ENCODE measurements at places on chromosomes 5 and 9.
A peak's percentile ranks its signal among the peaks of the same experiment; 100 is the strongest.

DNA sequence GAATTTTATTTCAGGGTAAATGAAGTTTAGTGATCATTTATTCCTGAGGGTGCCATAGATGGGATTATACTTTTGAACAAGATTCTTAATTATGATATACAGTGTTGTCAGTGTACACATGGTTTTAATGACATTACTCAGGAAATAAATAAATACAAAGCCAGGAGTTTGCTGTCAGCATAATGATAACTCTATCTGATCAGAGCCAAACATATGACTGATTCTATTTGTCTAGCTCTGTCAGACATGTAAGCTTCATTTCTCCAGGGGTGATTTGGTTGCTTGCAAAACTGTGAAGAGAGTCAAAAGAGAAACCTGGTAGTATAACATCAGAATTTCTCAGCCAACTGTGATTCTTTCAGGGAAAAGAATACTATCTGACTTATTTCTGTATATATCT lies 1425.8 kb upstream of the C9orf72 start:
- DNase-seq: no peak

- DNase-seq: peak; percentile 7
Observed at GRCh38 chr9:34185778-34186551, 7.1 kb downstream of the UBAP1 start.

- DNase-seq: no peak
Observed at GRCh38 chr9:78644359-78644758, 347.4 kb downstream of the PSAT1 start.

- no peak for DNase-seq
Observed at GRCh38 chr5:132704875-132705274, 31.1 kb downstream of the IL4 start.

DNA sequence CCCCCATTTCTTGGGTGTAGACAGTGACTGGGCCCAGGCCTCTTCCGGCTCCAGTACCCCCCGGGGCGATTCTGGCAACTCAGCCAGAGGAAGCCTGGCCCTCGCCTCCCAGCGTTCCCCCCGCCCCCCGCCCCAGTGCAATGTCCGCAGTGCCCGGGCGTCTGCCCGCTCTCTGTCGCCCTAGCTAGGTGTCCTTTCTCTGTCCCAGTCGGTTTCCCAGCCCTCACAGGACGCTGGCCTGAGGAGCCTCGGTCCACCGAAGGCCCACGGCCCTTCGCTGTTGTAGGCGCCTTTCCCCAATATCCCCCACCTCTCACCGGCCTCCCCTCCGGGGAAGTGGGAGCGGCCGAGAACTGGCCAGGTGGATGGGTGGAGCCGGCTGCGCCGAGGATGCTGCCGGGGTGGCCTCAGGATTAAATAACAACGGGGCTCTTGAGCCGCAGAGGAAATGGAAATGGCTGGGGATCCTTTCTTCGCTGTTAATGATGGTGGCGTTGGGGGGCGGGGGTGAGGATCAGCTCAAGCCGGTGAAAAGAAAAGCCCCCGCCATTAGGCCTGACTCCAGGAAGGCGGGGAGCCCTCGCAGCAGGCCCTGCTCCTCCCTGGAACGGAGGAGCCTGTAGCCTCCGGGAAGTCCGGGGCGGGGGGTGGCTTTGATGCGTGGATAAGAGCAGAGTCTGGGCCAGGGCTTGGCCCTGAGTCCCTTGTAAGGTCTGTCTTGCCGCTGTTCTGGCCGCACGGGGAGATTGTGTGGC lies 1.1 kb upstream of the SPRY4 start:
- DNase-seq: peak; percentile 70

- DNase-seq: no peak
Observed at GRCh38 chr5:92729088-92729487, 851.9 kb downstream of the NR2F1-AS1 start.

DNA sequence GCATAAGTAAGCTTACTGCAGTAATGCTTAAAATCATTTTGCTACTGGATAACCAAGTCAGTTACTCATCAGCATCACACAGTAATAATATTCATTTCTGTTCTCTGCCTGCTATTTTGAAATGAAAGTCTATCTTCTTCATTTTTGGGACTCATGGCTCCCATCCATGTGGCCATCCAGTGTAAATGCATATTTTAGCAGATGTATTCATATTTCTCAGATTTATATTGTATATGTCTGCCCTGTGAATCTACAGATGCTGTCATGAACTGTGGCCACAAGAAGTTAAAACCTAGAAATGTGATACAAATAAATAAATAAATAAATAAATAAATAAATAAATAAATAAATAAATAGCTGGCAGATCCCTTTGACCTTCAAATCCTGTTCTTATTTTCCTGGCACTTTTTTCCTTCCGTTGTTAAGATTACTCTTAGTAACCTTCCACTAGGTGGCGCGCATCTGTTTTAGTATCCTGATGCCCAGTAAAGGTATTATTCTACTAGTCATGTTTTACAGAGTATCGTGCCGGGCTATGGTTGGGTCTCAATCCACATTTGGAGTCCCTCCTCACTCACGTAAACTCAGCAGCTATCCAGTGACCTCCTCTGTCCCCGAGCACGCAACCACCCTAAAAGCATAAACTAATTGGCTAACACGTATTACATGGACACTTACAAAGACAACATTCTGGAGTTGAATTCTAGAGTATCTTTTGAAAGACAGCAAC lies 79.2 kb upstream of the IL7R start:
- DNase-seq: peak; percentile 84

GRCh38 chr9:96680812-96681499 lies 25.8 kb upstream of the PRXL2C start:
- DNase-seq: no peak

DNA sequence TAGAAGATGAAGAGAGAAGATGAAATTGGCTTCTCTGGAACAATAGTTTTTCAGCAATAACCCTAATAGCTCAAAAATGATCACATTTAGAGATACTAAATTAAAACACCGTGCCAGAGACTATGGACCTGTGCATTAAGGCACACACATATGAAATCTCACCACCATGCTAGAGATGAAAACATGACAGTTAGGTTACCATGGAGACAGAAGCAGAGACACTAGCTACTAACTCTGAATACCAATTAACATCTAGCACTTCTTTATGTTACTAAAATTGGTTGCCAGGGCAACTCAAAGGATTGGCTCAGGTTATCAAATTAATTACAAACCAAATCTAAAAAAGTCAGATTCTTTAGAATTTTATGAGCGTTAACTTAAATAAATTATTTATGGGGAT lies 337.7 kb downstream of the PLK2 start:
- no peak for DNase-seq

GRCh38 chr5:164336906-164337305 lies 831.5 kb downstream of the MAT2B start:
- no peak for DNase-seq

- no peak for DNase-seq
Observed at GRCh38 chr5:124590686-124591085, 155.8 kb downstream of the ZNF608 start.

DNA sequence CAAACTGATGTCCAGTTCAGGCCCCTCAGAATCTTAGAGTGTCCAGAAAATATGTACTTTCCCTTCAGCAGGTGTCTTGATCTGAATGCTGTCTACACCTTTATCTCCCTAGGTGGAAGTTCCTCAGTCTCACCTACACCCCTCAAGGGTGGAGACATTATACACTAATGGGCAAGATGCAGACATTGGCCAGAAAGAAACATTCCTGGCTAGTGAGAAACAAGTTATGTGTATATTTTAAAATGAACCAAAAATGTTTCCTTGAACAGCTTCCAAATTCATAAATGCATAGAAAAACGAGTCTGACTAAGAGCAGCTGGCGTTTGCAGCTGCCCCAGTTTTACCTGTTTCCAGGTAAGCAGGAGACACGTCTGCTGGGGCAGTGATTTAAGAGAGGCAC lies 140.5 kb upstream of the IRX4 start:
- DNase-seq: no peak

GRCh38 chr5:5939759-5940370 lies 438.5 kb downstream of the MED10 start:
- no peak for DNase-seq

GRCh38 chr5:133389066-133389590 lies 223.2 kb downstream of the FSTL4 start:
- DNase-seq: peak; percentile 17

DNA sequence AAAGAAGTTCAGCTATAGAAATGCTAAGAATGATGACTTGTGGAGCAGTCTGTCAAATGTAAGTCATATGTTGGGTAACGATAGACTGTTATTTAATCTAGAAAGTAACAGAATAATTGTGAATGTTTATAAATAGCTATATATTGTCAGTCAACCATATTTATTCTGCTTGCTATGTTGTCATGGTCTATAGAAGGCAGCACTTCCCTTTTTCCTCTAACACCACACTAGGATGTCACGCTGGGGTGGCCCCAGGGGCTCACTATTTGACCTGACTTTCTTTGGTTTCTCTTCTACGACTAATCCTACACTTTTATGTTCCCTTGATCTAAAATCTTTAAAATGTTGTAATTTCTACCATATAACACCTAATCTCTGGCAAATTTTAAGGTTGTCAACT lies 20.5 kb downstream of the ERAP2 start:
- no peak for DNase-seq

- DNase-seq: no peak
Observed at GRCh38 chr5:58501778-58502417, 10.7 kb downstream of the GAPT start.

DNA sequence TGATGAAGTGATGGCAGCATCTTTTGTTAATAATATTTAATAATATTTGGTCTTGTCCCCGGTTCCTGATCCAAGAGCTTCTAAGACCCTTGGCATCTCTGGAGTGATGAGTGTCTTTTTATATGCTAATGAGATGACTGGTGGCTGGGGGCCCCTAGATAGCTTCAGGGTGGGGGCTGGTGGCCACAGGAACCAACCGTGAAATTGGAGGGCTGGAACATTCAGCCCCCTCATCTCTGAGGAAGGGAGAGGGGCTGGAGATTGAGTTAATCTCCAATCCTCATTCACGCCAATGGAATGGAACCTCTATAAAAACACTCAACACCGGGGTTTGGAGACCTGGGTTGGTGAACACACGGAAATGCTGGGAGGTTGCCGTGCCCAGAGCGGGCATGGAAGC lies 78.2 kb upstream of the RAPGEF1 start:
- DNase-seq: no peak

- DNase-seq: no peak
Observed at GRCh38 chr9:15163931-15164330, 143.1 kb downstream of the TTC39B start.

DNA sequence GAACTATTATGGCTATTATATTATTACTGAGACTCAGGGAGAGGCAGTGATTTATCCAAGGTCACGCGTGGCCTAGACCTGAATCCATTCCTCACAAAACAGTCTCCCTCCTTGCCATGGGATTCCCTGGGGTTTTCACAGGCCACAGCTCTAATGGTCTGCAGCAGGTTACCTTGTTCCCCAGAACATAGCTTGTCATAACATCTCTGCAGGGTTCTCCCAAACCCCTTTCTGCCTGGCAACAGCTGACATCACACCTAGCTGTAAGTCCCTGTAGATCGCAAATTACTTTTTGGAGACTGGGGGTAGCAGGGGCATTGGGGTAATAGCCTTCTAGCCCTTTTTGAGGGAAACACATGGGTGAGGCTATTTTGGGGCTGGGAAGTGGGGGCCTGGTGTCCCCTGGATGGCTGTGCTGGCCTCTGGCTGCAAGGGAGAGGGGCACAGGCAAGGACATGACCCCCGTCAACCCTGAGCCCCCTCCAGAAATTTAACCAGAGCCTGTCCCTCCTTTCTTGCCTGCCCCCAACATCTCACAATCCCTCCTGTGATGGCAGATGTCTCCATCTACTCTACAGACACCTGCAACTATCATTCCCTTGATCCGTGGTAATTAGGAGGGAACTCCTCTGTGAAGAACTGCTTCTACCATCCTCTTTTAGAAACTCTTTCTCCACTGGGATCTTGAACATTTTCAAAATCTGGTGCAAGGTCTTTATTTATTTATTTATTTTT lies 1.3 kb downstream of the CD74 start:
- peak; percentile 82 for DNase-seq

- DNase-seq: no peak
Observed at GRCh38 chr5:33309068-33309467, 131.7 kb upstream of the TARS1 start.

DNA sequence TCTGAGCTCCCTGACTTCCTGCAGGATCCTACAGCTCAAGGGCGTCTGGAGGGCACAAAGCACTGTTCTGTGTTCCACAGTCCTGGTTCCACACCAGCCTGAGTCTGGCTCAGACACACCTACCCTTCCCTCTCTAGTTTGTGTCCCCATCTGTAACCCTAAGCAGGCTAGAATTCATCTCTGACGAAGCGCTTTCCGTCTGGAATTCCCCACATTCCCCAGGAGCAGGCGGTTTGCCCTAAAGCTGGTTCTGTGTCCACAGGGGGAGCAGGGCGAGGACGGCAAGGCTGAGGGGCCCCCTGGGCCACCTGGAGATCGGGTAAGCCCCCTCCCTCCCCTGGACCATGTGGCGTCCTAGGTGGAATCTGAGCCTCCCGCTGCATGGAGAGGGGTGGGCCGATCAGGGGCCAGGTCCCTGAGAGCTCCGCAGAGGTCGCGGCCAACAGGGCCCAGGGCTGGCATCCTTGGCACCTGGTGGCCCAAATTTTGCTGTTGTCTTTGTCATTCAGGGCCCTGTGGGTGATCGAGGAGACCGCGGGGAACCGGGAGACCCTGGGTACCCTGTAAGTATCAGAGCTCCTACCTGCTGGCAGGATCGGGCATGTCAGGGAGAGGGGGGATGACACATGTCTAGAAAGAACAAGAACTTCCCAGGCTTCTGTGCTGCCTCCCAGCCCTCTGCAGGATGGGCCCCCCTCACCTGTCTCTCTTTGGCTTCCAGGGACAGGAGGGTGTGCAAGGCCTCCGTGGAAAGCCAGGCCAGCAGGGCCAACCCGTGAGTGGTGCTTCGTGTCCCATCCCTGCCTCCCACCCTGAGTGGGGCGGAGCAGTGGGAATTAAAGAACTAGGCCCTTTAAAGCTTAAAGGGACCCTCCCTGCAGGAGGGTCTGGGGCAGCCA lies 34.5 kb upstream of the ORM1 start:
- DNase-seq: no peak

GRCh38 chr9:84939774-84940173 lies 270.2 kb downstream of the NTRK2 start:
- DNase-seq: no peak

GRCh38 chr9:22237497-22238363 lies 208.9 kb upstream of the DMRTA1 start:
- DNase-seq: no peak

- DNase-seq: no peak
Observed at GRCh38 chr9:14307989-14308852, 5.7 kb downstream of the NFIB start.
